CD4-positive, alpha-beta T cell treated with Interleukin-1 beta for 1 hour (primary cell): ENCODE measurements at places on chromosomes 16 and 17.

DNA sequence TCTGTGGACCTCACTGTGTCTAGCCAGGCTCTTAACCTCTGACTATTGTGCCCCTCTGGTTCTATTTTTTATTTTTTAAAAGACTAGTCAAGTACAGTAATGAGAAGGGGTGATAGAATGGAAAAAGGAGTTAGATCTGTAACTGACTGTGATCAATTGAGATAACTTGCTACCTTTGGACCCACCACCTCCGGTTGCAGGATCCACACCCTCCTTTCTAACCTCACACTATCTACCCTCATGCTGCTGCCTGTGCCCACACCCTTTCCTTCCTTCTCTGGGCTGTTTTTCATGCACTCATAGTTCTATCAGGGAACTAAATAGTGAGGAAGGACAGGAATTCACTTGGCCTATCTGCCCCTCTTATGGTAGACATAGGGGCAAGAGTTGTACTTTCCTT is 172.3 kb downstream of the KATNIP start:
- DNase-seq: no peak

DNA sequence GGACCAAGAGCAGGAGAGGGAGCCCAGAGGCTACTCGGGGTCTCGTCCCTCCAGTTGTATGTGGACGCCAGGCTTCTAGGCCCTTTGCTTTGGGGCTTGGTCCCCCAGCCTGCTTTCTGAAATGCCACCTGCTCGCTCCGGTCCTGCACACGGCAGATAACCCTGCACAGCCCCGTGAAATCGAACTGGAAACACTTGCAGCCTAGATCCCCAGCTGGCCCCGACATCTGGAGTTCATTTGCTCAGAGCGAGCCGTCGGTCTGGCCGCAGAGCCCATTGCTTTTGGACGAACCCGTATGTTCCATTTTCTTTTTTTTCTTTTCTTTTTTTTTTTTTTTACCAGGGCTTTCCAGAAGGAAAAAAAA is 22.9 kb downstream of the C1QTNF1 start:
- no peak for DNase-seq

DNA sequence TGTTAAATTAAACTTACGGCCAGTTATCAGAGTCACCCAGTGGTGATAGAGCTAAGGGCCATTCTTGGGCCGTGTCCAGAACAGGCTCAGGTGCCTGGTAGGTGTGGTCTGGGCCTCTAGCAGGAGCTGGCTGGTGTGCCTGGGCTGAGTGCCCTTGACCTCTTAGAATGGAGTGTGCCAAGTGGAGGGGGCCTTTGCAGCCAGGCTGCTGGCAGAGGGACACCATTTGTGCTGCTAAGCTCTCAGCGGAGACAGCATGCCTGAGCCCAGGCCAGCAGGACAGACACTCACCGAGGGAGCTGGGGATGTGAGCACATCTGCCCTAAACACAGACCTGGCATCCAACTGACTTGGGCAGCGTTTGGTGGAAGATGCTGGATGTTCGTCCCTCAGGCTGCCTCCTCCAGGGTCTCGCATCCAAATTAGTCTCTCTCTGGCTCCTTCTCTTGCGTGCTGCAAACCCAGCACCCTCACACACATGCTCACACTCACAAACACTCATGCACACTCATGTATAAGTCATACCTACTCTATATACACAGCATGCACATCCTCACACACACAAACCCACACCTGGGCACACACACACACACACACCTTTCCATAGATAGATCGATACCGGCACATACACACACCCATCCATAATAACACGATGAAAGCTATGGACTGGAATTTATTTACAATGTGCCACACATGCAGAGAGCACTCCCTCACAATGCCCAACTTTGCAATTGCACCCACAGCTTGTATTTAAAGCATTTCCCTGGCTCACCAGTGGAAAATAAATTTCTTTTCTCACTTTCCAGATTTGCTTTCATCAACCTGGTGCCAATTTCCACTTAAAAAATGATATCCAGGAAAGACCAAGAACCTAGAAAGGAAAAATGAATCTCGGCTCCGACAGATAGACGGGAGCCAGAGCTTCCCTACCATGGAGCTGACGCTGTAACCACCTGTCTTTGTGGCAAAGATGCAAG is 33.6 kb upstream of the CDH5 start:
- no peak for DNase-seq

- DNase-seq: peak; percentile 77
These were observed 13.4 kb upstream of the ATP5MC1 start for GRCh38 chr17:48878920-48879898.

DNA sequence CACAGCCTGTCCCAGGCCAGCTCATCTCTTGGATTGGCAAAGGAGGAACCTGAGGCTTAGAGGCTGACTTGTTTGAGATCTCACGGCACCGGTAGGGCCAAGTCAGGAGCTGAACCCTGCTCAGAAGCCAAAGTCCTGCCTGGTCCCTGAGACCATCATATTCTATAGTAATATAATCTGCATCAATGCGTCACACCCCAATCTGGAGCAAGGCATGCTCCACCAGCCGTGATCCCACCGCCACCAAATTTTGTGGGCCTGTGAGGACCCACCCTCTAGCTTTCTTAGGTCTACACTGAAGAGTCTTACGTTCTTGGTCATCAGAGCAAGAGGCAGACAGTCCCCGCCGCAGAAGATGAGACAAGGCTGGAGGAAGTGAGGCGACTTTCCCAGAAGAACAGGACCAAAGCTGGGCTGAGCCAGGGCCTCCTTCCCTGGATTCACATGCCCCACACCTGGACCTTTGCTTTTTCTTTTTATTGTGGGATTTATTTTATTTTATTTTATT is 2.7 kb downstream of the SULT1A1 start:
- no peak for DNase-seq

DNA sequence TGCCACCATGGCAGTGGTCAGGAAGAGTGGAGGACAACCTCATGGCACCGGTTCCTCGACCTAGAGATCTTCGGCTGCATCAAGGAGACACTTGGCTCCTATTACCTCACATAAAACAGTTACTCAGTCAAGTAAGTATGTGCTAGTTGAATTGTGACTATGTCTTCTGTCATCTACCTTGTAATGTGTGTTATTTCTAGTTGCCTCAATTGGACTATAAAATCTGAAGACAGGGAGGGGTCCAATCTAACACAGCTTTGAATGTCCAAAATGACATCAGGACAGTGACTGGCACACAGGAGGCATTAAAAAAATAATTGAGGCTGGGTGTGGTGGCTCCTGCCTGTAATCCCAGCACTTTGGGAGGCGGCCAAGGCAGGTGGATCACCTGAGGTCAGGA is 17.2 kb downstream of the C16orf86 start:
- DNase-seq: no peak

- peak; percentile 58 for DNase-seq
These were observed 14.4 kb upstream of the MEAK7 start for GRCh38 chr16:84518804-84519341.
